ENCODE measurements at places on chromosomes 16 and 17.

DNA sequence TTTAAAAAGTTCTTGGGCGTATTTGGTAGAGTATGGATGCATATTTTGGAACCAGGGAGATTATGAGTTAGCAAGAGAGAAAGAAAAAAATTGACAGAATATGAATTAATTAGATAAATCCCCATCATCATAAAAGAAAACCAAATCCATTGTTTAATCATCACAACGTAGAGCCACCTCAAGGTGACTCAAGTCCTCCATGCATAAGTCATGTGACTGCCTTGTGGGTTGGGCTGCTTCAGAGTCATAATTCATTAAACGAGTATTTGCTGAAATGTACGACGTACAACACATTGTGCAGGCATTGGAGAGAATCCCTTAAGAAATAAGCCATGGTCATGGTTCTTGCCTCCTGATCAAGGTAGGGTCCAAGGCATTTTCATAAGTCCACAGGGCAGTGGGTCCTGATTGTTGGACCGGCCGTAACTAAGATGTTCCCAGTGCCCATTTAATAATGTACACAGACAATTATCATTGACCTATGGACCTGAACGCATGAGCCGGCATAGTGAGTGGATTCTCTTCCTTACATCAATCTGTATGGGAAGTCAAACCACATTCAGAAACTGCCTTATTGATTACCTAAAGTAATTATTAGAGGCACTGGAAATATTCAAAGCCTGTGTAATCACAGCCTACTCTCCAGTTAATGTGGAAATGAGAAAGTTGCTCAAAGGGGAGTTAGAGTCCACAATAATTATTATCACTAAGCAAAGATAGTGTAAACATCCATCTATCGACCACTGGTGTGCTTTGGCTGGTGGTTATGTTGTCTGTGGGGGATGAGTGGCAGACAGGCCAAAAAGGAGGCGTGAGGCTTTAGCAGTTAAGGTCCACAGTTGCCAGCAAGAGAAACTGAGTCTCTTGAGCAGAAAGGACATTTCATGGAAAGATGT, 165.4 kb downstream of the PITPNC1 start:
- DNase-seq: no peak

GRCh38 chr16:54720259-54720658, 210.4 kb upstream of the IRX5 start:
- no peak for DNase-seq

DNA sequence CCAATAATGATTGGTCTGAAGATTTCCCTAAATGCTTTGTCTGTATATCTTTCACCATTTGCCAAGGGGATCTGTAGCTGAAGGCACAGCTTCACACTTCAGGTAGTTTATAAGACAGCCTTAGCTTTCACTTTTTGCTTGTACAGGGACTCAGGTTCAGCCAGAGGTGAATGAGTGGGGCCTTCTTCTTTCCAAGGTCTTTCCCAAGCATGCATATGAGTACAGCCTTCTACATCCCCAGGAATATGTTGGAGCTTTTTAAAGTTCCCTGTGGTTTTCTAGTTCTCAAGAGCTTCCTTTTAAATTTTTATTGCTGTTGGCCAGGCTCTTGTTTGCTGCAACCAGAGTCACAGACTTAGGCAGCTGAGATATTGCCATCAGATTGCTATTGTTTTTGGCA, 17.9 kb upstream of the SPDYE4 start:
- DNase-seq: no peak

DNA sequence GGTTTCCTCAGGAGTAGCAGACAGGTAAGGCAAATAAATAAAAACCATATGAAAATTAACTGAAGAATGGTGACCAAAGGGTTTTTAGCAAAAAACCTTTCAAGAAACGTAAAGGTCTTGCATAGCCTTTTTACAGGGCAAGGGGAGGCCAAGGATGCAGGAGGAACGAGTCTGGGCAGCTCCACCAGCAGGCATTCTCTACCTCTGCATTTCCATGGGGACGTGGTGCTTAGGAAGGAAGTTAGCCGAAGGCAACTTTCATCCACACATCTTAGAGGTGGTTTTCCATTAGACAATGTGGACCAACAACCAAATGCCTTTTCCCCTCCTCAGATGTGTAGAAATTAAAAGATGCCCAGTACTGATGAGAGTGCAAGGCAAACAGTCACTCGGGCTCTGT, 20.7 kb downstream of the TOM1L2 start:
- DNase-seq: no peak

DNA sequence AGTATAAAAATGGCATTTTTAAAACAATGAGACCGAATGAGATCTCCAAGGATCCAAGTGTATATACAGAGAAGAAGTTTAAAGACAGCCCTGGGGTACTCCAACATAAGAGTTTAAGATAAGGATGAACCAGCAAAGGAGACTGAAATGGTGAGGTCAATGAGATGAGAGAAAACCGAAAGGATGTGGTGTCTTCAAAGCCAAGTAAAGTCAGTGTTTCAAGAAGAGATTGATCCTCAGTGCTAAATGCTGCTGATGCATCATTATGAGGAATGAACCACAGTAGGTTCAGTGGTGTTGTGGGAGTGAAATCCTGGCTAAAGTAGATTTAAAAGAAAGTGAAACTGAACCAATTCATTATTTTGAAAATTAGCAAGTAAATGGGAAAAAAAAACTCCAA, 38.1 kb upstream of the NLK start:
- DNase-seq: no peak

DNA sequence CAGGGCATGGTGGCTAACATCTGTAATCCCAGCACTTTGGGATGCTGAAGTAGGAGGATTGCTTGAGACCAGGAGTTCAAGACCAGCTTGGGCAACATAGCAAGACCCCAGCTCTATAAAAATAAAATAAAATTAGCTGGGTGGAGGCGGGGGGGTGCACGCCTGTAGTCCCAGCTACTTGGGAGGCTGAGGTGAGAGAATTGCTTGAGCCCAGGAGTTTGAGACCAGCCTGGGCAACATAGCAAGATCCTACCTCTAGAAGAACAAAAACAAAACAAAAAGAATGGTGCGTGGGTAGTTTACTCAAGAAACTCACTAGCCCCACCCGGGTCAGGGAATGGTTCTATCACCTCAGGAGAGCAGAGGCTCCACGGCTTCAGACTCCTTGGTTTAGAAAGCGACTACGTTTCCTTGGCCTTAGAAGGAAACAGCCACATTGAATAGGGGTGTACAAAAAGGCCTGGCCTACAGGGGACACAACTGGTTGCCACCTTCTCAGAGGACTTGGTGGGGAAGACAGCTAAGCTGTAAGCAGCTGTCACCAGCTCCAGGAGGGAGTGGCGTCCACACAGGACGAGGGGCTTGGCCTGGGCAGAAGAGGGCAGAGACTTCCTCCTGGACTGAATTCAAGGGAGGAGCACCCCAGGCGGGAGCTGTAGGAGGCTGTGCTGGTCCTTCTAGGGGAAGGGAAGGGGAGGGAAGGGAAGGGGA, 716 bp downstream of the TK1 start:
- no peak for DNase-seq
